Activated CD4-positive, alpha-beta T cell treated with anti-CD3 and anti-CD28 coated beads, Interleukin-2, amount 10 ng/mL, durations not matched to agents 24 days and 14 days (primary cell): ENCODE measurements at places on chromosomes 6 and 20.
A peak's percentile ranks its signal among the peaks of the same experiment; 100 is the strongest.

DNA sequence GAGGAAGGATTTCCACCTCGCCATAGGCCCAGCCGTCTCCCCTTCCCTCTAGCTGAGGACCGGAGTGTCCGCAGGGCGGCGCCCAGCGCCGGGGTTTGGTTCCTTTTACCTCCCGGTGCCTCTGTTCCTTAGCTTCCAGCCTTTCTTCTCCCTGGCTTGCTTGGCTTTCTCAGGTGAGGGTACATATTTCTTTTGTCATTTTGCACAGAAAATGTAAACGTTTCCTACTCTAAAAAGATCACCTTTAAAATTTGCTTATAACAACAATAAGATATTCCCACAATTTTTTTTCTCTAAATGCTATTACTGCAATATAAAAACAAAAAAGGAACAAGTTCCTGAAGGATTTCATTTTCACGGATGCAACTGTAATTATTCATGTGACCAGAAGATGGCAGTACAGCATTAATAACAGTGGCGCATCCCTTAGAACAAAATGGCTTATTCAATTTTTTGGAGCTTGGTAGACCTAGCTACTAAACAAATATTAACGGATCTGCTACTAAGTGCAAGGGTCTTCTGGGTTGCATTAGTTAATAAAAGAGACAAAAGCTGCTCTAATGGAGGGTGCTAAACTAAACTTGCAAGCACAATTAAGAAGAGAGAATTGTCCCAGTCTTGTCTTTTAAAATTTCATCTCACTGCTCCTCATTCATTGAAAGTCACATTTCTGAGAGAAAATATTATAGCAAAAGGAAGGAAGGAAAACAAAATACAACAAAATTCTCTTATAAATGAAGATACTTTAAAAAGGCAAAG, 172.9 kb downstream of the ADGRG6 start:
- H3K27me3 ChIP-seq, result peaks cover 3% of the 10 kb centered on the region
- peak; percentile 64 for DNase-seq
- no peak overlapping the region for H3K27ac ChIP-seq
- H3K36me3 ChIP-seq, result no peaks in the 10 kb centered on the region
- peaks cover 5% of the 10 kb centered on the region for H3K4me1 ChIP-seq

DNA sequence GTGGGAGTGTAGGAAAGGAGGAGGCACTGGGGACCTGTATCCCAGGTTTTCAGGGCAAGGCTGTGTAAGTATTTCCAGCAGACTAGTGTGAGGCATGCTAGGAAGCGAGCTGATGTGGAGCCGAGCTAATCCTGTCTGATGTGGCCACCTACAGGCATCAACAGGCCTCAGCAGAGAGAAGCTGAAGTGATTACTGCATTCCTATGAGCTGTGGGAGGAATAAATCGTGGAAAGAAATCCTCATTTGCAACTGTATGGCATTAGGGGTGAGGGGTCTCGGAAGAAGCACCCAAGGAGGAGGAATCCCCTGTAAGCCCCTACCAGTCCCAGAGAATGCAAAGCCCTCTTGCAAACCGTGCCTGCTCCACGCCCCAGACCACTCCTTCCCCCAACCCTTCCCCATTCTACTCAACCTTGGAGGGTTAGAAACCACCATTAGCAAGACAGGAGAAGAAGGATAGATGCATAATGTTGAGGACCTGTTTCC, 41.6 kb downstream of the C6orf15 start:
- no peaks in the 10 kb centered on the region for H3K36me3 ChIP-seq
- H3K4me3 ChIP-seq, result no peak overlapping the region
- H3K4me1 ChIP-seq, result peaks cover 2% of the 10 kb centered on the region
- peaks cover 8% of the 10 kb centered on the region for H3K27me3 ChIP-seq

DNA sequence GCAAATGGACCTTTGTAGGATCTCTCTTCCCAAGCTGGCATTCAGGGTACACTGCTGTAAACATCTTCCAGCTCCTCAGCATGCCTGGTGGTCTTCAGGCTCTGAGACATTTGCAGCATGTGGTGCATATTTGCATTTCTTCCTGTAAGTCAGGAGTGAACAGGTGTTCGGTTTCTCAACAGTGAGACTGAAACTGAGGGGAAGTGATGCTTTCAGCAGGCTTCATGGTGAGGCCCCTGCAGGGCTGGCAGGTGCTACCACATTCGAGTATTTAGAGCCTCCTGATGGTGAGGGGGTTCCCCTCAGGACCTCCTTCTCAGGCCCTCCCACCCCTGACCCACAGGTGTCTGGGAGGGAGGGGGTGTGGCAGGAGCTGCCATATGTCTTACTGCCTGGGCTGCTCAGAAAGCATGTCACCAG, 15.1 kb downstream of the MYBL2 start:
- no peaks in the 10 kb centered on the region for H3K27me3 ChIP-seq
- H3K27ac ChIP-seq, result no peak overlapping the region
- H3K4me1 ChIP-seq, result peaks cover 8% of the 10 kb centered on the region
- H3K36me3 ChIP-seq, result peaks cover 15% of the 10 kb centered on the region
- H3K4me3 ChIP-seq, result no peak overlapping the region

DNA sequence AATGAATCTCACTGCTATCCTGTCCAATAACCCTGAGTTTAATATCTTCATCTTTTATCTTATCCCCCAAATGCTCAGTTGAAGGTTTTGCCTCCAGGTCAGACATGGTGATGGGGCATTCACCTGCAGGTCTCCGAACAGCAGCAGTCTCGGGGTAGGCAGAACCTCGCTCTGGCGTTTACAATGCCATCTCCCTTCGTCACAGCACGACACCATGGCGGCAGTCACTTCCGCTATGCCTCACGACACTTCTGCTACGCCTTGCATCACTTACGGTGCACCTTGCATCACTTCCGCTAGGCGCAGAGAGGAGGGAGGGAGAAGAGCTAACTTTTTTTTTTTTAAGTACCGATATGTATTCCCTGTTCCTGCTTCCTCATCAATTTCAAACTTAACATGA, 194.9 kb downstream of the BCAS1 start:
- no peaks in the 10 kb centered on the region for H3K27me3 ChIP-seq
- H3K27ac ChIP-seq, result no peak overlapping the region
- no peak for DNase-seq
- H3K4me3 ChIP-seq, result no peak overlapping the region
- peaks cover 36% of the 10 kb centered on the region for H3K4me1 ChIP-seq
- H3K36me3 ChIP-seq, result no peaks in the 10 kb centered on the region

GRCh38 chr20:40431611-40432010, 257.4 kb downstream of the MAFB start:
- no peak overlapping the region for H3K4me3 ChIP-seq
- H3K36me3 ChIP-seq, result no peaks in the 10 kb centered on the region
- H3K27me3 ChIP-seq, result no peaks in the 10 kb centered on the region
- DNase-seq, result no peak
- H3K27ac ChIP-seq, result no peak overlapping the region

DNA sequence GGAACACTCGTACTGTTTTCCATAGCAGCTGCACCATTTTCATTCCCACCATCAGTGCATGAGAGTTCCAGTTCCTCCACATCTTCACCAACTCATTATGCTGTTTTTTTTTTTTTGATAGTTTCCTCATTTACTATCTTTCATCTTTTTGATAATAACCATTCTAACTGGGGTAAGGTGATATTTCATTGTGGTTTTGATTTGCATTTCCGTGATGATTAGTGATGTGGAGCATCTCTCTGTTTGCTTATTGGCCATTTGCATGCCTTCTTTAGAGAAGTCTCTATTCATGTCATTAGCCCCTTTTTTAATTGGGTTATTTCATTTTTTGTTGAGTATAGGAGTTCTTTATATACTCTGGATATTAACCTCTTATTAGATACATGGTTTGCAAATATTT, 25.9 kb downstream of the ACTR5 start:
- H3K27ac ChIP-seq, result no peak overlapping the region
- H3K27me3 ChIP-seq, result no peaks in the 10 kb centered on the region
- DNase-seq, result no peak
- H3K36me3 ChIP-seq, result peaks cover 55% of the 10 kb centered on the region
- peaks cover 3% of the 10 kb centered on the region for H3K4me1 ChIP-seq

DNA sequence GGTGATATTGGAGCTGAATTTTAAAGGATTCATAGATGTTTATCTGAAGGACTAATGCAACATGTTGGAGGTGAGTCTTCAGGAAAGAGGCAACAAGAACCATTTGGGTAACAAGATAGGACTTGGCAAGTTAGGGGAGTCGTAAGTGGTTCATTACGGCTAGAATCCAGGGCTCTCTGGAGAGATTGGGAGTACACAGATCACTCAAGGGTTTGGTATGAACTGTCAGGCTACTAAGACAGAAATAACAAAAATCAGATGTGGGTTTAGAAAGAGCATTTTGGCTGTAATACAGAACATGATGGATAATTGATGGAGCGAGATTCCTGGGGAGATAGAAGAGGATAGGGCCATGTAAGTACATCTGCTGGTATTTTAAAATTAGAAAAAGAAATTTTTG, 86.3 kb upstream of the ESR1 start:
- peaks cover 28% of the 10 kb centered on the region for H3K4me1 ChIP-seq
- no peak overlapping the region for H3K27ac ChIP-seq
- H3K27me3 ChIP-seq, result peaks cover 11% of the 10 kb centered on the region
- peaks cover 3% of the 10 kb centered on the region for H3K36me3 ChIP-seq

- no peaks in the 10 kb centered on the region for H3K36me3 ChIP-seq
- no peak overlapping the region for H3K27ac ChIP-seq
- H3K4me1 ChIP-seq, result peaks cover 2% of the 10 kb centered on the region
- H3K4me3 ChIP-seq, result no peak overlapping the region
Measured at GRCh38 chr6:100300221-100300736, 164.4 kb downstream of the SIM1 start.

- no peaks in the 10 kb centered on the region for H3K36me3 ChIP-seq
- H3K4me3 ChIP-seq, result no peak overlapping the region
- H3K27ac ChIP-seq, result no peak overlapping the region
Measured at GRCh38 chr6:16928387-16928786, 167.1 kb upstream of the ATXN1 start.

- peak overlapping the region; percentile 92 for H3K4me3 ChIP-seq
- H3K36me3 ChIP-seq, result peaks cover 34% of the 10 kb centered on the region
- DNase-seq, result no peak
- peaks cover 34% of the 10 kb centered on the region for H3K4me1 ChIP-seq
- H3K27ac ChIP-seq, result peak overlapping the region; percentile 100
Measured at GRCh38 chr6:152984513-152984872, 1.7 kb upstream of the FBXO5 start.

GRCh38 chr6:144158133-144158532, 7.8 kb downstream of the STX11 start:
- peaks cover 42% of the 10 kb centered on the region for H3K4me1 ChIP-seq
- peaks cover 63% of the 10 kb centered on the region for H3K36me3 ChIP-seq
- H3K27ac ChIP-seq, result no peak overlapping the region
- H3K4me3 ChIP-seq, result no peak overlapping the region
- DNase-seq, result no peak

DNA sequence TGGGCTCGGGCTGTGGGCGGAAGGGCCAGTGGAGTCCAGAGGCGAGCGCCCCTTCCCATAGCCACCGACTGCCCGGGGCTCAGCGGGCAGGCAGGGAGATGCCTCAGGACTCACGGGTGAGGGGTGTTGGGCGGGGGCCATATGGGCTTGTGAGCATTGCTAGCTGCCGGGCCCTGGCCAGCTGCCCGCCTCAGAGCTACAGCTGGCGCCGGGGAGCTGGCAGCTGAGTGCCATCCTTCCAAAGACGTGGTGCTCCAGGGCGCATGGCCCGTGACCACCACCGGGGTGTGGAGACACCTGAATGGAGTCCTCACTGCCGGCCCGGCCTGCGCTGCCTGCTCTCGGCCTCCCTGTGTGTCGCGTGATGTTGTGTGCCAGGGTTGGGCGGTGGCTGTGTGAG, 10.6 kb upstream of the RBBP8NL start:
- H3K4me3 ChIP-seq, result no peak overlapping the region
- no peak overlapping the region for H3K27ac ChIP-seq
- no peaks in the 10 kb centered on the region for H3K4me1 ChIP-seq
- no peaks in the 10 kb centered on the region for H3K36me3 ChIP-seq
- H3K27me3 ChIP-seq, result peaks cover 16% of the 10 kb centered on the region

DNA sequence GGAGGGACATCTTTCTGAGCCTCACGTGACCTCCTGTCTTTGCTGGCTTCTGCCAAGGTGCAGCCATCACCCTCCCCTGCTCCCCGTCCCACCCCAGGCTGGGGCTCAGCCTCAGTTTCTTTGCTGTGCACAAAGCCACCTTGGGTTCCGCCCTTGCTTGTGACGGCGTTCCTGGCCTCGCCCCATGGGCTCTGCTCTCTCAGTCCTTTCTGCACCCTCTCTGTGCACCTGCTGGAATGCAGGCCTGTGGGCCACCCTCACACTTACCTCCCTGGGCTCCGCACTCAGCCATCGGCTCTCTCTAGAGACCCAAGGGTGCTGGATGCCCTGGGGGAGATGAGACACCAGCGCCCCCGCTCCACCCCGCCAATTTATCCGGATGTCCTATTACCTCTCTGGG, 28.3 kb downstream of the BANF2 start:
- H3K36me3 ChIP-seq, result no peaks in the 10 kb centered on the region
- no peak for DNase-seq
- no peak overlapping the region for H3K27ac ChIP-seq
- H3K4me3 ChIP-seq, result no peak overlapping the region
